ENCODE measurements at places on chromosomes 6 and 20.
A peak's percentile ranks its signal among the peaks of the same experiment; 100 is the strongest.

GRCh38 chr6:147216915-147217314 lies 12.7 kb downstream of the STXBP5 start:
- no peak for DNase-seq

- DNase-seq, result no peak
Observed at GRCh38 chr20:38497246-38497935, 24.7 kb downstream of the RALGAPB start.

DNA sequence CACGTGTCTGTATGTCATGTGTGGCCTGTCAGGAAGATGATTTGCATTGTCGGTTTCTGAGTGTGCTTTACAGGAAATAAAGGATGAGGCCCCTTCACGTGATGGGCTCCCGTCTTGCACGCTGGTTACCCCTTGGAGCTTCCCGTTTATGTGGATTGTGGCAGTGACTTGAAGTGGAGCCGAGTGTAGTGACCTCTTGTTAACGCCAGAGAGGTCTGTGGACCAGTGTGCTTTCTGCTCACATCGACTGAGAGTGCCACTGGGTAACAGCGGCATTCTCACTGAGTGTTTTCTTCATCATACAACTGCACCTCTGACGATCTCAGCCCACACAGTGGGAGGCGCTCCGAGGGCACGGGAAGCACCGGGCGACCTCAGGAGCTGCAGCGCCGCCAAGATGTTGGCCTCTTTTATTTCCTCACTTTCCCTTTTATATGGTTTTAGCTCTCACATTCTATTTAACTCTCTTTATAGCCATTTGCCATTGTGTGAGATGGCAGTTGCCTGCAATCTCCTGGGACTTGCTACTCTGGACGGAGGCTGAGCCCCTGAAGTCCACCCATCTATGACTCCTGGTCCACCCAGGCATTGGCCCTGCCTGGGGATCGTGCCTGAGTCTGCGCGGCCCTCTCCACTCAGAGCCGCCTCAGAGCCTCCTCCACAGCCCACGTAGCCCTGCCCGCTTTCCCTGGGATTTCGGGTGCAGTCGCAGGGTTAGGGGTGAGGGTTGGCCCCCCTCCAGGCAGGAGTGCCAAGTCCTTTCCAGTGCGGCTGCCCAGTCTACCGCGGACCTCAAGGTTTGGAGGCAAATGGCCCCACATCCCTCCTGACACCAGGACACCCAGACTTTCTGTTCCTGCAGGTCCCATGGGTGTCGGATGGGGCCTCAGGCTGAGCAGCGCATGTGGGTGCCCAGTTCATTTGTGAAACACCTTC lies 238.9 kb downstream of the ERMARD start:
- DNase-seq, result peak; percentile 91

DNA sequence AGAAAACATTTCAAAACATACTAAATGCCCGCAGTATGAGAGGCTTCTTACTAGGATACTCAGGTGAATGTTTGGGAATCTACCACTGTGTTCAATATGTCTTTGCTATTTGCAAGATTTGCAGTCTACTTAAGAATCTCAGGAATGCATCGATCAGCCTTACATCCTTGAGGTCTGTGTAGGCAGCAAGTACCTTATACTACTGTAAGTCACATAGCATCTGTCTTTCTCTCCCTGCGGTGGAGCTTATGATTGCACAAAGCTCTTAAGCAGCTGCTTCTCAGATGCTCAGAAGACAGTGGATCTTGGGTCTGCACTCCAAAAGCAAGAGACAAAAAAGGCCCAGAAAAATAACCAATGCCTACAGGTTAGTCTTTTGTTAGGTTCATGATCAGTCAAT lies 21.4 kb downstream of the PCSK2 start:
- no peak for DNase-seq

GRCh38 chr6:132948889-132949288 lies 134.5 kb downstream of the RPS12 start:
- no peak for DNase-seq

All from suppressor macrophage treated with lipopolysaccharide for 1 hour (primary cell).